ENCODE measurements at places on chromosomes 12 and 14. TPM values are rescaled to one million over a fixed set of nuclear protein-coding genes. Genes with fewer than 3 reads are reported as not detected.

BCL7A gene
- total RNA-seq: 14.8 TPM

APEX1 gene
- 200 TPM for total RNA-seq

LRRC43 gene
- 0.62 TPM for total RNA-seq

ITFG2 gene
- total RNA-seq: 11.3 TPM

ARHGDIB gene
- total RNA-seq: 50.9 TPM

C12orf75 gene
- total RNA-seq: 164 TPM

P2RX2 gene
- total RNA-seq: not detected

SAMD15 gene
- total RNA-seq: 0.19 TPM

LRP1 gene
- 6.2 TPM for total RNA-seq

FAM90A1 gene
- not detected for total RNA-seq

C12orf50 gene
- not detected for total RNA-seq
